Left renal pelvis (tissue), 4 donors: ENCODE measurements at places on chromosomes 5 and 9.

DNA sequence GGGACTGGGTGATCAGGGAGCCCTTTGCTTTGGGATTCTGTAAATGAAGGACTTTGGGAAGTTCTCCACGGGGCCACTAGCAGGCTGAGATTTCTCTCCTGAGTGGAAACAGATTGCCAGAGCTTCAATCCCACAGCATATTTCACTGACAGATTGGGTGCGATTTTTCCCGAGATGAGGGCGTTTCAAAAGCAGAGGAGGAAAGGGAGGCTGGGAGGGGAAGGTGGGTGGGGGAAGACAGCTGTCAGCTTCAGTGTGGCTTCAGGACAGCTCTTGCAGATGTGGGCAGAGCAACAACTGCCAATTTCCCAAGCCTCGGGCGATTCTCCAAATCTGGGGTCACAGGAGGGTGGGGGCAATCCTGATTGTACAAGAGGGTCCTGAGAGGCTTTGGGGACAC, 258.5 kb upstream of the ADRA1B start:
- no peak for DNase-seq

DNA sequence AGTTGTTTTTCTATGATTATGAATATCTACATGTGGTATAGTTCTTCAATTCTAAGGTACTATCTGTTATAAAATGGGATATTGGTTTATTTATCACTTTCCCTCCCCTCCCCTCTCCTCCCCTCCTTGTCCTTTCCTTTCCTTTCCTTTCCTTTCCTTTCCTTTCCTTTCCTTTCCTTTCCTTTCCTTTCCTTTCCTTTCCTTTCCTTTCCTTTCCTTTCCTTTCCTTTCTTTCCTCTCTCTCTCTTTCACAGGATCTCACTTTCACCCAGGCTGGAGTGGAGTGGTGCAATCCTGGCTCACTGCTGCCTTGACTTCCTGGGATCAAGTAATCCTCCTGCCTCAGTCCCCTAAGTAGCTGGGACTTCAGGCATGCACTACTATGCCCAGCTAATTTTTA, 466.8 kb downstream of the DMAC1 start:
- DNase-seq: no peak

GRCh38 chr5:168645195-168645594, 66.0 kb upstream of the PANK3 start:
- DNase-seq: no peak

DNA sequence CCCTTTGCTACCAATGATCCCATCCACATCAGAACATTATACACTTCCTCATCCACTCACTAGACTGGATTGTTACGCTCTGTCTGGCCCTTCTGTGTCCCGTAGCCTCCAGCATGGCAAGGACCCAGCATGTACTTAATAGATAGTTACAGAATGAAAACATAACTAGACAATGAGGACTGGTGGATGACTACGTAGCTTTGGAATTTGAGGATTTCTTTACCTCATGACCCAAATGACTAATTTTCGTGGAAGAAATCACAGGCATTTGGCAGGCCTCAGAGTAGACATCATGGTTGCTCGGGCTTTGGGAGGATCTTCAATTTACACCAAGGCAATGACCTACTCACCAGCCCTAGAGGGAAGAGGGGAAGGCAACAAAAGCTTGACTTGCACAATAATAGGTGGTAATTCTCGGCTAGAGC, 299.8 kb downstream of the TLE1 start:
- no peak for DNase-seq

DNA sequence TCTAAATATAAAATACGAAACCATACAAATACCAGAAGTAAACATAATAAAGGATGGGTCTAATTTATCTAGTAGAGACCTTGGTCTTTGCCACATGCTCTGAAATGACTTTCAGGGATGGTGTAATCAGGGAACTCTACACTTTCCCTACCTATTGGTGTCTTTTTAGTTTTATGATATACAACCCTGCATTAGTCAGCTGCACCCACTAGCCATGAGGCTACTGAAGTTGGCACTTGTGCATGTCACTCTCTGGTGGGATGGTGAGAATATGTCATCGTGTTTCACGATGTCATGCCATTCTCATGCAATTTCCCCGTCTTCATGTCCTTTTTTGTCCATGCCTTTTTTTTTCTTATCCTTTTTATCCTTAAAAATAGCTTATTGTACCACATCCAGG, 234.9 kb upstream of the ACTBL2 start:
- DNase-seq: no peak
